ENCODE measurements at places on chromosomes 13 and 19. TPM values are rescaled to one million over a fixed set of nuclear protein-coding genes. Genes with fewer than 3 reads are reported as not detected.

Gene GRK1
- not detected for total RNA-seq

Gene TEX101
- total RNA-seq, result not detected

Gene MIPEP
- 13.6 TPM for total RNA-seq

Gene KLHL26
- total RNA-seq, result 2.1 TPM

Gene NLRP11
- under 0.01 TPM for total RNA-seq

Gene FCER2
- under 0.01 TPM for total RNA-seq

Gene ZNF253
- total RNA-seq, result 7.3 TPM

Gene FUT2
- not detected for total RNA-seq

Gene CD209
- total RNA-seq, result 5.2 TPM

Gene PRTN3
- 4.7 TPM for total RNA-seq

Gene CD320
- total RNA-seq, result 11.5 TPM

Gene REEP6
- total RNA-seq, result 2.1 TPM

Gene FCAR
- 1.0 TPM for total RNA-seq

Gene RAB20
- 7.3 TPM for total RNA-seq
